8988T (cell line): ENCODE measurements at places on chromosomes 12 and 14.

DNA sequence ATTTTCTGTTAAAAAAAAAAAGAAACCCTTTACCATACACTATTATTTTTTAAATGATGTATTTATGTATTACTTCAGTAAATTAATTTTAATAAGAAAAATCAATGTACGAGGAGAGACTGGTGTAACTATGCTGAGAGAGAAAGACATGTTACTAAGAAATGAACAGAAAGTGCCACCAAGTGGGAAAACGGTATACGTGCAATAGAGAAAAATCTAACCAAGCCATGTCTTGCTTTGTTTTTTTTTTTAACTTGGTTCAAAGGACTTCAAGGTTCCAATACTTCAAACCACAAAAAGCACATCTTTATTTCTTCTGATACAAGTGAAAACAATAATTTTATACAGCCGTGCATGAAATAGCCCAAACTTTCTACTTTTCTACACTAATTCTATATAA is 22.9 kb downstream of the NDUFA12 start:
- DNase-seq = no peak

DNA sequence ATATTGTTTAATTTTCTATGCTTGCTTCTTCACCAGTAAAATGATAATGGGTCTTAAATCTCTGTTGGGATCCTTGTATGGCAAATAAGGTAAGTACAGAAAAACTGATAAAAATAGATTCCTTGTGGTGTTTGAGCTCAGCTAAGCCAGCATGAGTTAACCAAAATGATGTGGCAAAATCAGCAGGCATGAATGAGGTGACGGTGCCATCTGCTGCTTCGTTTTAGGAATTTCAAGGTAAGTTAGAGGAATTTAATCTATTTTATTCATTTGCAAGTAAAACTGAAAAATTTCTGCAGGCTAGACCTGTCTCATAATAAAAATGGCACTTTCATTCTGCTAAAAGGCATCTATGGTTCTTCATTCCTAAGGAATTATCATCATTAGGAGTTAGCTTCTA is 10.0 kb upstream of the CLEC7A start:
- no peak for DNase-seq

- DNase-seq = no peak
Measured at GRCh38 chr12:113133666-113134065, 1.9 kb downstream of the RASAL1 start.

DNA sequence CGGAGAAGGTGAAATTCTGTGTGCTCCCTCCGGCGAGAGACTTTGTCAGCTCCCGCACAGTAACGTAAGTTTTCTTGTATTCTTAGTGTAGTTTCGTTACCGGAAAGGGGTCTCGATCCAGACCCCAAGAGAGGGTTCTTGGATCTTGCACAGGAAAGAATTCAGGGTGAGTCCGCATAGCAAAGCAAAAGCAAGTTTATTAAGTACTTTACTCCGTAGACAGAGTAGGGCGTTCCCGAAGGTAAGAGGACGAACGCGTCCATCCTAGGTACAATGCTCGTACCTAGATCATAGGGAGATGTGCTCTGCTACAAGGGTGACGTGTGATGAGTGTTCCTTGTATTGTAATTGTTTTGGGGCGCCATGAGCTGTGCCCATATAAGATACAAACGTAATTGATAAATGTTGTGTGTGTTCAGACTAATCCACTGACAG is 293 bp downstream of the IFI27L1 start:
- DNase-seq = no peak

- no peak for DNase-seq
Measured at GRCh38 chr12:58893495-58893894, 26.8 kb downstream of the LRIG3 start.

- peak; percentile 11 for DNase-seq
Measured at GRCh38 chr12:83823386-83824045, 1089.1 kb downstream of the SLC6A15 start.

- no peak for DNase-seq
Measured at GRCh38 chr12:116257826-116258225, 19.7 kb downstream of the MED13L start.

- no peak for DNase-seq
Measured at GRCh38 chr12:100426145-100426544, 47.5 kb upstream of the NR1H4 start.

DNA sequence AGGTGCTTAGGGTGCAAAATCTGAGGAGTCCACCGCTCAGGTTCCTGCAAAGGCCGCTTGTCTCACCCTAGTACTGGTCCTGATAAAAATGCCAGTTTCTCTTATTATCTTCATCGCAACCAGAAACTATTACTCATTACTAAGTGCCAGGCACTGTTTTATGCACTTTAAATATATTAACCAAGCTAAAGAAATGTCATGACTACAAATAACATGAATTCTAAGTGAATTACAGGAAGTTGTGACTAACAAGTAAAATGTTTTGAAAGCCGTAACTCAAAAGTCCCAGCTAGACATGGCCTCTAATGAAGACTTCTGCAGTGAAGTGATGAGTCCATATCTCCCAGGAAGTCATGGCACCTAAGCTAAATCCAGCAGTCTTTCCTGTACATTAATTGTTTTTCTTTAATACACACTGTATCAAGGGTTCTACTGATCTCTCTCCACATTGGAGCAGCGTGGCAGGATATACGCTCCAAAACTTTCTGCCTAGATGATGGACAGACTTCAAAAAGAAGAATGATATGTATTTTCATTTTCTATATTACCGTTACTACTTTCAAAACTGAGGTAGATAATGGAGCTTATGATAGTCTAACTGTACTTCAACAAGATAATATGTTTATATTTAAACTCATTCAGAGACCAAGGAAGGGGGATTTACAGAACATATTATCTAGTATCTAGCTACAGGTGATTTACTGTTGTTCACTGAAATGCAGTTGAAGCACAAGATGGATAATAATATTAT is 117.3 kb upstream of the ARID2 start:
- DNase-seq = no peak

- DNase-seq = no peak
Measured at GRCh38 chr14:101491841-101492240, 69.5 kb upstream of the DIO3 start.

- no peak for DNase-seq
Measured at GRCh38 chr12:92442782-92443181, 260.0 kb upstream of the PLEKHG7 start.

GRCh38 chr12:31900271-31900670 is 58.9 kb upstream of the RESF1 start:
- DNase-seq = no peak

GRCh38 chr12:95593266-95593871 is 42.1 kb upstream of the USP44 start:
- no peak for DNase-seq

DNA sequence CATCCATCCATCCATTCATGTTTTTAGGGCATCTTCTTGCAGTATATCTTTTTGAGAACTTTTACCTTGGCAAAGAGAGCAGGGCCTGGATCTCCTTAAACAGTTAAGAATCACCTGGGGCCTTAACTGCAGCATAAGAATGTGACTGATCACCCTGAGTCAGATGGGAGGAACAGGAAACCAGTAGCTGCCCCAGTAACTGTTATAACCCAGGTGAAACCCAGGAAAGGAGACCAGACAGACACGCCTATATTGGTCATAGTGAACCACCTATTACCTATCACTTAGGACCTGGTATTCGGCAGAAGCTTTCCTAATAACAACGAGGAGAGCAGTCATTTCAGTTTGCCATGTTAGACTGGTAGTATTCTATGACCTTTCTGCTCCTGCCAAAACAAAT is 43.4 kb upstream of the NR2C1 start:
- no peak for DNase-seq

DNA sequence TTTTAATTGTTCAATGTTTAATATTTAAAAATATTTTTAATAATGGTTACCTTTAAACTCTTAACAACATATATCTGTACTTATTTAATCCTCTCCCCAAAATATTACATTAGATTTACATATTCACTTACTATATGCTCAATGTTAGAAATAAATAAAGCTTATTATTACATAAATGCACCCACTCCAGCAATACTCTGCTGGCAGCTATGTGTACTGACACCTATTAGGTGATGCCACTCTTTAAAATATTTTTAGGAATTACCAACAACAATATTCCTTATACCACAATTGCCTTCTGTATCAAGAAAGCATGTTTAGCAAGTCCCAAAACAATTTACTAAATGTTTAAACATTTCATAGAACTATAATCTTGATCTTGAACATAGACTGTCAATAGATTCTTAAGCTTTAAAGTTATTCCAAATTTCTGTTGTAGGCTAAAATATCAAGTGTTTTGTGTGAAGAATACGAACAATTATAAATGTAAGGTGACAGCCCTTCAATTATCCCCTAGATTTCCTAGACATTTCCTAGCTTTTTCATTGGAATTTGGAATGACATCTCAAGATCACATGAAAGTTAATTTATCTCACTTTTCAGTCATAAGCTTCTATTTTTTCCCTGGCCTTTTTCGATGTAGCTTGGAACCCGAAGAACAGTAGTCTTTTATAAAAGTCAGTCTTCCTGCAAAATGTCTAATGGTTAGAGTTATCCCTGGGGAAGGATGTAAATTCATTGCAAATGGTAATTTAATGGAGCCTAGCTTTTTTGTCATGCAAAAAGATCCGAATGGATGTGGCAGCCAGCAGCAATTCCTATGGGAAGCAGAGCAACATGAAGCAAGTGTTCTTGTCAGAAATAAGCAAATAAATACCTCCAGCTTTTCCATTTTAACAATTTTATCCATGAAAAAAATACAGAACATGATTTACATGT is 907.5 kb upstream of the ATXN7L3B start:
- no peak for DNase-seq

DNA sequence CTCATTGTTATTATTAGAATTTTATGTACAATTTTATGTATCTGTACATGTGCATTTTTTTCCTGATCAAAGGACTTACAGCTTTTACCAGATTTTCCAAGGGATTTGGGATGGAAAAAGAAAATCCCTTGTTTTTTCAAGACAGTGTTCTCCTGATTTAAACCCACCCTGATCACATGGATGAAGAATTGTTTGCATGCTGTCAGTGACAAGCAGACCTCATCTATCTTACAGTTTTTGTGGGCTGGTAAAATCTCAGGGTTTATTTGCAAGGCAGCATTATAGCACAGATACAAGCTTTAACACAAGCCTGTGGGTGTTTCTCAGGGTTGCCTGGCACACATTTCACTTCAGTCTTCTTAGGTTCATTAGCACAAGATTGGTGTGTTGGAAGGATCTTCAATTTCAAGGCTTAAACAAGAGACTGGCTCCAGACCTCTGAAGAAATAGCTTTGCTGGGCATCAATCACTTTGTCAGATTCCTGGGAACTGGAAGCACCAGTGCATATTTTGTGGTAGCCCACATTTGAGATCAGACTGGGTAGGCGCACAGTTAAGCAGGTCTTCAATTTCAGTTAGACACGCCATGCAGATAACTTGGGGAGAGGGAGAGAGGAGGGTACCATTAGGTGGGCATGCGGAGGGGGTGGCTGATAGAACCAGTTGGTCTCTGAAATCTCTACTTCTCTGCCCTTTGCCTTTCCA is 118.0 kb downstream of the TBX5 start:
- DNase-seq = no peak
